ENCODE measurements at places on chromosomes 5 and 9. TPM values are rescaled to one million over a fixed set of nuclear protein-coding genes. Genes with fewer than 3 reads are reported as not detected.

The KCTD16 gene
- 0.01 TPM for total RNA-seq

The TAF11L2 gene
- total RNA-seq: not detected

The IL5 gene
- not detected for total RNA-seq

The DNM1 gene
- total RNA-seq: 59.8 TPM

The WHRN gene
- 3.9 TPM for total RNA-seq

The BTNL8 gene
- not detected for total RNA-seq

The ARHGEF28 gene
- 13.3 TPM for total RNA-seq

The RAB3C gene
- total RNA-seq: not detected

The JADE2 gene
- total RNA-seq: 41.6 TPM

The SMARCA2 gene
- total RNA-seq: 41.6 TPM

The CATSPER3 gene
- 0.40 TPM for total RNA-seq

The DELE1 gene
- 56.2 TPM for total RNA-seq

The SPATA31C1 gene
- total RNA-seq: not detected

The DAB2 gene
- 12.0 TPM for total RNA-seq

The SPINK6 gene
- total RNA-seq: not detected

The KIAA0825 gene
- 0.55 TPM for total RNA-seq

The RALGDS gene
- total RNA-seq: 28.3 TPM

The PCDHGA3 gene
- total RNA-seq: not detected

The SLC34A1 gene
- not detected for total RNA-seq

The CARD9 gene
- 1.0 TPM for total RNA-seq

The ANKRD18B gene
- total RNA-seq: 4.2 TPM

The MED22 gene
- total RNA-seq: 31.2 TPM

The ENG gene
- 0.11 TPM for total RNA-seq

The ERBIN gene
- 26.9 TPM for total RNA-seq

The BRD3OS gene
- 19.6 TPM for total RNA-seq
